ENCODE measurements at places on chromosomes 4 and X.

GRCh38 chrX:20452487-20452886 lies 185.8 kb upstream of the RPS6KA3 start:
- DNase-seq = no peak

GRCh38 chr4:7050481-7051143 lies 7.4 kb downstream of the TADA2B start:
- DNase-seq = no peak

GRCh38 chrX:45309096-45309495 lies 108.4 kb upstream of the DIPK2B start:
- no peak for DNase-seq

DNA sequence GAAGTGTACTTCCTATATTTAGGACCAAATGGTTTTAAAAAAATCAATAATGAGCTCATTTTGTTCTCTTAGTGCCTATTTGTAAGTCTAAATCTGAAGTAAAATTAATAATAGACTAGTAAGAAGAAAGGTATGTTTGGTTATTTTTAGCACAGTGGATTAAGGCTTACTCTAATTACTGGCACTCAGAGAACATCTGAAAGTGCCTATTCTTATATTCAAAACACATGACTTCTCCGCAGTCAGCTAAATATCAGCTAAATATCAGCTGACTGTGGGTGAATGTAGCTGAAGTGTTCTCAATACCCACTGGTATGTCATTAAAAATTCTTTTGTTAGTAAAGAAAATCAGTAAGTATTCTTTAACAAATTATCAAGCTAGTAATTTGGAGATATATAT lies 6.0 kb downstream of the AP1S2 start:
- DNase-seq = no peak

DNA sequence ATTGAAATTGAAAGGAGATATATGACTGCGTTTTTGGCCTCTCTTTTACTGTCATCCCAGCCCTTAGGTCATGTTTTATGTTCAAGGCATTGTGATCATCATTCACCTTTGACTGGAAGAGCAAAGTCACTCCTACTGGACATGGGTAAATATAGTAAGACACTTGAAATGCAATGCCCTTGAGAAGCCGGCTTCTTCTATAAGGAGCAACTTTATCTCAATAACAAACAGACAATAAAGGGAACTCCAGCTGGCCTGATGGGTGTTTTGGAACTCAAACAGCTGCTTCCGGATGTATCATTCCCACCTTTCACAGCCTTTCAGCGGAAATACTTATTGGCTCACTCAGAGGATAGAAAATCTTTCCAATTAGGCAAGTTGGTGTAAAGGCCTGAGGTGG lies 65.1 kb upstream of the C4orf54 start:
- no peak for DNase-seq

DNA sequence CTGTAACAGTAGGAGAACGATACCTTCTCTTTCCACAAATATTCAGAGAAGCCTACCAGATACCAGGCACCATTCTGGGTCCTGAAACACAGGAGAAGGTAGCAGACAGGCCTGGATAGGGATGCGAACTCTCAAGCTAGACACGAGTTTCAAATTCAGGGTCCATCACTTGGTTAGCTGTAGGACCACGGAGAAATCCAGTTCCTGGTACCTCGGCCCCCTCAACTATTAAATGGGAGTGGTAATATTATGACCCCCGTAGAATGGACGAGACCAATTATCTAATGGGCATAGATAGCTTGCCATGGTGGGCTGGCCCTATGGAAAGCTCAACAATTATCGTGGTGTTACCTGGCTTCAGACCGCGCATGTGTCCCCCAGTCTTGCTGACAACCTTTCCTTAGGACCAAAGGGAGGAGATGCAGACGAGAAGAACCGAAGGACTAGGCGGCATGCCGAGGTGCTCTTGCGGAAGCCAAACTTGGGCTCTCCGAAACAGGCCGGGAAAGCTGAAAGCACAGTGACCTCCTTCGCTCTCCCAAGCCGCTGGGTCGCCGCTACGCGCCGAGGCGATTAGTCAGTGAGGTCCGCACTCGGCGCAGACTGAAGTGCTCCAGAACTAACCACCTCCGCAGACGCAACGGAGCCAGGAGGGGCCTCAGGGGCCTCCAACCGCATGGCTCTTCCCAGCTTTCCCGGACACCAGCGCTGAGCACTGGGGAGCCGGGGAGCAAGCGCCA lies 19.6 kb downstream of the NKX3-2 start:
- no peak for DNase-seq

DNA sequence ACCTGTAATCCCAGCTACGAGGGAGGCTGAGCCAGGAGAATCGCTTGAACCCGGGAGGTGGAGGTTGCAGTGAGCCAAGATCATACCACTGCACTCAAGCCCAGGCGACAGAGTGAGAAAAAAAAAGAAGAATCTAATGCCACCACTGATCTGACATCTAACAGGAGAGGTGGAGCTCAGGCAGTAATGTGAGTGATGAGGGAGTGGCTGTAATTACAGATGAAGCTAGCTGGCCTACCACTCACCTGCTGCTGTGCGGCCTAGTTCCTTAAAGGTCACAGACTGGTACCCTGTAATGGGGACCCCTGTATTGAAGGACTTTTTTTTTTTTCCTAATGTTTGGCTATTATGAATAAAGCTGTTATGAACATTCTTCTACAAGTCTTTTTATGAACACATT lies 25.3 kb upstream of the GABRE start:
- no peak for DNase-seq

- no peak for DNase-seq
Observed at GRCh38 chr4:71639380-71639779, 144.5 kb downstream of the GC start.

DNA sequence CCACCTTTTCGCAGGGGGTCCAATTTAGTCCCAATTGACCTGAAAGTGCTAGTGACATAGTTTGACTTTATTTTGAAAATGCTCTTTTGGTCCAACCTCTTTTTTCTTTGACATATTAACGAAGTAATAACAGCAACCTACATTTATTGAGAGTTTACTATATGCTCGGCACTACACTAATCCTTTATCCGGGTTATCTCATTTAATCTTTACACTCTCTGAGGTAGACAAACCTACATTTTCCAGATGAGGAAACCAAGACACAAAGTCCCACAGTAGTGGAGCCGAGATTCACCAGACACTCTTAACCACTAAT lies 307 bp upstream of the ATRX start:
- no peak for DNase-seq

GRCh38 chr4:75249739-75250138 lies 264.5 kb downstream of the RCHY1 start:
- no peak for DNase-seq

- peak; percentile 48 for DNase-seq
Observed at GRCh38 chr4:36285784-36286480, 4.5 kb downstream of the DTHD1 start.

DNA sequence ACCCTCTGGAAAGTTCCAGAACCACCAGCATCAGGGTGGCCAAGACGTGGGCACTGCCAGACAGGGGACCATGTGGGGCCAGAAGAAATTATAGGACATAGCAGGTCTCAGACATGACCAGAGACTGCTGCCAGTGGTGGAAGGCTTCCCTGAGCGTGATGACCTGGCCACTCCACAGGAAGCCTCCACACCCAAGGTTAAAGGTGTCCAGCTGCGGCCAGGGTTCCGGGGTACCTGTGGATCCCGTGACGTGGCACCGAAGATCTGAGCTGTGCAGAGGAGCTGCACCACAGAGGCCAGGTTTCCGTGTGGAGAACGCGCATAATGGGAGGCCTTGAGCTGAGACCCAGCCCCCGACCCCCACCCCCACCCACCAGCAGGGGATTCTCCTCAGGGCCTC lies 16.4 kb upstream of the CTBP1 start:
- no peak for DNase-seq

- DNase-seq = peak; percentile 47
Observed at GRCh38 chr4:1720163-1720983, 750 bp downstream of the TMEM129 start.

GRCh38 chr4:154010371-154010770 lies 221.5 kb upstream of the SFRP2 start:
- DNase-seq = no peak

DNA sequence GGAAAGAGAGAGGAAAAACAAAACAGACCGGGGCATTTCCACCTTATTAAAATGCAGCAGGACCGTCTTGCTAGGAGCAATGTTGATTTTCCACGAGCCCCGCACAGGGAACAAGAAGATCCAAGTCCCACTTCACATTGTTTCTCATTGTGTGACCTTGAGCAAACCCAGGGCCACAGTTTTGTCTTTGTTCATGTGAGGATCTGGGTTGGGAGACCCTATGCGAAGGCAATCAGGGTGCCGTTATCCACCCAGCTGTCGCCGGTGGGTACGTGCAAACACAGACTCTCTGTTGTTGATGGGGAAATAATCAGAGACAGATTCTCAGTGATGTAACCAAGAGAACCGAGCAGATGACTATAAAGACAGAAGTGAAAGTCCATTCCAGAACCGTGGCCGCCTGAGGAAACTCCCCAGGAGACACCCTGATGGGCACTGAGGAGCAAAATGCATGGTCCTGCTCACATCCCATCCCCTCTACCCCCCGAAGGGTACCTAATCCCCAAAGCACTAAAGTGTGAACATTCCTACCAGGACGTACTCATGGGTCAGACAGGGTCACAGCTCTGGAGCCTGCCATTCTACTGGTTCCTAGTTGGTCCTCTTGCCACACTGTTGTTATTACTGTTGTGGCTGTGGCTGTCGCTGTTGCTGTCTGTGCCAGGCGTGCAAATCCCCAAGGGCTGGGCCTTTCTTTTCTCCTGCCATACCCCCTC lies 102.7 kb upstream of the RBPJ start:
- peak; percentile 21 for DNase-seq

DNA sequence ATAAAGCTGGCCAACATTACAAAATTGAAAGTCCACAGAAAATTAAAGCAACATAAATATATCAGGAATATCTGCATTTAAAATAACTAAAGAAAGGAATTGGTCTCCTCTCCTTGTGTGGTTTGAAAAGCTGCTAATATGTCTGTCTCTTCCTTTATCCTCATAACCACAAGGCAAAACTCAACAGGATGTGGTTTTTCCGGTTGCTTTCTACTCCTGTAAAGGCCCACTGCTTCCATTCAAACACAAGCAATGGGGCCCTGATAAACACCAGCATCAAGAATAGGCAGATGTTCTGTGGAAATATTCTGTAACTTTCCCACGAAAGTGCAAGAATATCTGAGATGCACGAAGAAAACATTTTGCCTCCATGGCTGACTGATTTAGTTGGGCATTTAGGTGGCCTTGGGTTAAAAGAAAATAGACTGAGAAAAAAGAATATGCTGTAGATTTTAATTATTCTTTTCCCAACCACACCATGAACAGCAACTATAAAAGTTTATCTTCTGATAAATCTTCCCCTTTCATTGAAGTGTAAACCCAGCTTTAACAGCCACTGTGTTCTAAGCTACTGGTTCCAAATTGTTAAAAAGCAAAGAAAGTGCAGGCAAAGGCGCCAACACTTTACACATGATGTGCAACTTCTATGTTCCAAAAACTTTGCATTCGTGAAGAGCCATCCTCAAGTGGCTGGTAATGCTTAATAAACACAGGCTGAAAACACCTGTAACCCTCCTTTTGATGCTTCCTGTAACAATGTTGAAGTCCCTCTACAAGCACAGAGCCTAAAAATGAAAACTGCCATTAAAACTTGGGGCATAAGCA lies 50.5 kb upstream of the NDST3 start:
- no peak for DNase-seq

- no peak for DNase-seq
Observed at GRCh38 chr4:65917486-65917885, 247.2 kb upstream of the EPHA5 start.

- DNase-seq = no peak
Observed at GRCh38 chr4:174702979-174703478, 126.0 kb downstream of the GLRA3 start.

DNA sequence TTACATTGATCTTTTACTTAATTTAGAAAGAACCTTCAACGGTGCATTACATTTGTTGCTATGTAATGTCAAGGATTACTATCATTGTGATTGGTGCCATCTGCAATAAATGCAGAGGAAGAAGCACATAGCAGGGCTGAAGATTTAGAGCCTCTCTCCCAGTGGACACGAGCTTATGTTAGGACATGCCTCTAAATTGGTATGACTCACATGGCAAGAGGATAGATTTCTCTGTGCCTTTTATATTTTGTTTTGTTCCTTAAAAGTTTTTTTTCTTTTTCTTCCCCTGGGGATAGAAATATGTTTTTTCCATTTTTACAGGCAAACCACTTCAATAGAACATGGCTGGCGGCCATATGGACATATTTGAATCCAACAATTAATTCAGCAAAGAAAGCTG lies 205.0 kb upstream of the HAND2 start:
- no peak for DNase-seq

- DNase-seq = no peak
Observed at GRCh38 chr4:2961811-2962441, 1.3 kb downstream of the NOP14 start.

DNA sequence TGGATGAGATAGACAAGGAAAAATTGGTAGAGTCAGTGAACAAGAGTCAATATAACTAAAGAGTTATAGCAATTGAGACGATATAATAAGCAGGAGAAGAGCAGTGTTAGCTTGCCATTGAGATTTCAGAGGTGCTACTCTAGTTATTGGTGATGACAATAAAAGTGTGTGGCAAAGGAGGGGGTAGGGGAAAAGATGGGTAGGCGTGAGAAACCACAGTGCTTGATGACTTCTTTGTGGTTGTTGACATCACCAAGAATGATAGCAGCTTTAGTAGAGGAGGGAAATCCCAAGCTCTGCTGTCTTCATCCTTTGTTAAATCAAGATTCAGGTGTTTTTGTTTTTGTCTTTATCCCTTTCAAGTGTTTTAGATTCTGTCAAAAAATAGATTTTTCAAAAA lies 179.9 kb upstream of the PPP3CA start:
- DNase-seq = peak; percentile 57

DNA sequence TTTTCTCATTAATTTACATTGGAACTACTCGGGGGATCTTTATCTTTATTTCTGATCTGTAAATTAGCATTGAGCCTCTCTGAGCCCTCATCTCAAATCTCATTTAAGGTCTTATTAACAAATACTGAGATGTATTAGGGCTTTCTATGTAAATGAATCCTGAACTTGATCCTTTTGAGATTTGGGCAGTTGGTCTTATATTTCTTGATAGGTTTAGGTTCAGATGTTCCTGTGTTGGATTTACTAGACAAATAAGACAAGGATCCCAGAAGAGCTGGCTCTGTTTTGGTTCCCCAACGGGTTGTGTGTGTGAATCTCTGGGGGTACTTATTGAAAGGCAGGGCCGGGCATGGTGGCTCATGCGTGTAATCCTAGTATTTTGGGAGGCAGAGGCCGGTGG lies 36.1 kb downstream of the LONRF3 start:
- DNase-seq = no peak

DNA sequence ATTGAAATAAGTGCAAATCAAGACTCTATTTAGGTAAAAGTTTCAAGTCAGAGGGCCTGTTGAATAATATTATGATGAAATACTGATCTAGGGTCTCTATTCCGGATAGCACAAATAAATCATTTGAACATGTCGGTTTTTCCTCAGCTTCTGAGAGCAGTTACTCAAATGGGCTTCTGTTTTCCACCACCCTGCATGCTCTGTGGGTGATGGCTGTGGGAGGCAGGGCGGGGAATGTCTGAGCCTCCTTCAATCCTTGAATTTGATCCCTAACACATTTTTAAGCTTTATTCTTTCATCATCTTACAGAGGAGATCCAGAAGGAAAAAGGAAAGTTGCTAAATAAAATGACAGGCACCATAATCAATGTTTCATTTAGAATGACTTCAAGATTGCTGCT lies 8.5 kb downstream of the UNC5C start:
- no peak for DNase-seq

GRCh38 chrX:21645886-21646285 lies 12.2 kb downstream of the KLHL34 start:
- DNase-seq = no peak

Data from stimulated activated naive B cell treated with anti-CD40 and anti-IgM and Interleukin-4, amounts not matched to agents 10 μg/mL and 1 μg/mL and 100 μg/mL, for 72 hours (primary cell).